Prostate gland (tissue), 2 donors: ENCODE measurements at places on chromosomes 1 and 21. TPM values are rescaled to one million over a fixed set of nuclear protein-coding genes. Genes with fewer than 3 reads are reported as not detected.

Gene SLAMF9
- total RNA-seq: not detected

Gene SPATA45
- total RNA-seq: not detected

Gene GJA5
- total RNA-seq: 2.7 TPM

DNA sequence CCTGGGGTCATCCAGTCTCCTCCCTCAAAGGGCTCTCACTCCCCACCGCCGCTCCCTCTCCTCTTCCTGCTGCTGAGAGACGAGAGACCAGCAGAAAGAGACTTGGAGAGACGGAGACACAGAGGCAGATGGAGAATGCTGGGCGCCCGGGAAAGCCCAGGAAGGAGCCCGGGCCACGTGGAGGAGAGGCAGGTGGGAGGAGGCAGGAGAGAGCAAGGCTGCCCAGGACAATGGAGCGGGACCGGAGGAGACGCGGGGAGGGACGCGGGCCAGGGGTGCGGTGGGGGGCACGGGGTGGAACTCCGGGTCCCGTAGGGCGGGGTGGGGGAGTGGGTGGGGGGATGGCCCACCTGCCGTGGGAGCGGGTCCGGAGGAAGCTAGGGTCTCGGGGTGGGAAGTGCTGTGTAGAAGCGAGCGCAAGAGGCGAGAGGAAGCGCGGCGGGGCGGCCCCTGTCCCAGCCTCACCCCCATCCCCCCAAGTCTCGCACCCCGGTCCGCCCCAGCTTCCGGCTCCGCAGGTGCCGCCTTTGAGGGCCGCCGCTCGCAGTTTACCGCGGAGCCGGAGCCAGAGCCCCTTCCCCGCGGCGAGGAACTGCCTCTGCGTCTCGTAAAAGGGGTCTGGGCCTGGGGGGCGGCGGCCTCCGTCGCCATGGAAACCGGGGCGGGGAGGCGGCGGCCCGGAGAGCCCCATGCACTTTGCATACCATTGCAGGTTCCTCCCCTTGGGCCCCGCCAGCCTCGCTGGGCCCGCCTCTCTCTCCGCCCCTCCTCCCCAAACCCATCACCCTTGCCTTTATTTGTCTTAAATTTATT lies 11.7 kb upstream of the EPHA2 start:
- DNase-seq: no peak

DNA sequence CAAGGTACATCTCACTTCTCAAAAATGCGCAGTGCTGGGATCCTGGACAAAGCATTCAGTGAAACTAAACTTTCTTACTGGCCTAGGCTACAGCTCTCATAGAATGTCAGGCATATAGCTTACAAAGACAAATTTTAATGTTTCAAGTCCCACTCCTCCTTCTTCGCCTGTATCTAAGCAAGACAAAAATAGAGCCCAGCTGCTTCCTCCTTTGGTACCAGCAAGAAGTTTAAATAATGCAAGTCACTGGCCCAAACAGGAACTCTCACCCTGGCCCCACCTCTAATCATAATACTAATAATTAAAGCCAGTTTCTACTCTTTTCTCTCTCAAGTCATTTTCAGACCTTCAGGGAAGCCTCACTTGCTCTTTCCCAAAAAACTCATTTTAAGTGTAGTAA lies 1267.9 kb downstream of the MRPL39 start:
- DNase-seq: no peak

GRCh38 chr1:172627702-172628101 lies 31.2 kb upstream of the FASLG start:
- no peak for DNase-seq

DNA sequence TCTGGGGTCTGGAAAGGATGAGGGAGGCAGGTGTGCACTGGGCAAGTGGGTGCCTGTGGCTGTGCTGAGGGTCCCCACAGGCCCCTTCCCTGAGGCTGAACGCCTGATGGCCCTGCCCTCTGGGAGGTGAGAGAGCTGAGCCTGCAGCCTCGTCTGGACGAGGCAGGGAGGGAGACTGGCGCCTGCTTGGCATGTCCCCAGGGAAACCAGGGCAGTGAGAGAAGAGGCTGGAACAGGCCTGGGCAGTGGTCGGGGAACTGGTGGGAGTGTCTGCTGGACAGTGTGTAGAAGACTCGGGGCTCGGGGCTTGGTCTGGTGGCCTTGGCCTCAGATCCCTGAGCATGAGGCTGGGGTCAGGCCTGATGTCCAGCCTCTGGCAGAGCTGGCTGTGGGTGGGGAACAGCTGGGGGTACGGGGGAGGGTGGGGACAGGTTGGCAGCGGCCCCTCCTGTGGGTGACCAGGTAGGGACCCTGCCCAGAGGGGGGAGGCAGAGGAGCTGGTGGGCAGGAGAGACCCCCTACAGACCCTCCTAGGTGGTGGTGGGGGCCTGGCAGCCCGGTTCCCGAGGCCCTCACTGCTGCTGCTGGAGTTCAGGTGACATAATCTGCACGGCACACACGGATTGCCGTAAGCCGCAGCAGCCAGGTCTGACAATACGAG lies 30.8 kb upstream of the PLCH2 start:
- no peak for DNase-seq

DNA sequence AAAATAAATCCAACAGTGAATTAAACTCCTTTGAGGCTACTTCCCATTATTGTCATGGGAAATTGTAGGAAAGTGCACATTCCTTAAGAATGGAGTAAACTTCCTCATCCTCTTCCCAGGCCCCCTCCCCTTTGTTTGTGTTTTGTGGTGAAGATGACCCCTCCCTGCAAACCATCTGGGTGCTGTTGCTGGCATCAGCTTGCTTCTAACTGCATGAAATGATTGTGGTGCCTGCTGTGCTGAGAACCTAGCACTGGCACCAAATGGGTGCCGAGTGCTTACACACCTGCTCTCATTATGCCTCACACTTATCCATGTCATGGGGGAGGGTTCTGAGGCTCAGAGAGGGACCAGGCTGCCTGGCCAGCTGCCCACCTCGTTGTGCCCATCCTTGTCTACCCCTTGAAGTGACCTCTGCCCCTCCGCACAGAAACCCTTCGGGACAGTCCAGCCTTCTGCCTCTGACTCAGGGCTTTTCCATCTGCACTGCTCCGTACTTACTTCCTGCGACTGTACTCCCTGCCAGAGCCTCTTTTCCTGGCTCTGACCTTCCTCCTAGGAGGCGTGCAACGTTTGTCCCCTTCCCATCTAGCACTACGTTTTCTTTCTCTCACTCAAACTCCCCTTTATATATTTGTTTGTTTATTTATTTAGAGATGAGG lies 30.6 kb downstream of the CAPN2 start:
- no peak for DNase-seq

DNA sequence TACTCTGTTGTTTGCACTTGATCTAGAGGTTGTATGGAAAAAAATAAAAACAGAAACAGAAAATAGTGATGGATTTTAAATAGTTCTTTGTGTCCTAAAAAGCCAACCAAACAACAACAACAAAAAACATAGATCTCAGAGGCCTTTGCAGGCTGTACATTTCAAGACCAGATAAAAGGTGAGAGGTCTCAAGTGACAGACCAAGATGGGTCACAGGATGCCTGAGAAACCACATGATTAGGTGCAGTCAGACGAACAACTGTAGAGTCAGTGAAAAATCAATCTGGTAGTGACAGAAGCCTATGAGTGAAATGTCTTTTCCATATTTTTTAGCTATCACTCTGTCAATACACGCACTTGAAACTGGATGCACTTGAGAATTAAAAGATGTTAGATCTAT lies 193.5 kb upstream of the SAMSN1 start:
- DNase-seq: no peak

DNA sequence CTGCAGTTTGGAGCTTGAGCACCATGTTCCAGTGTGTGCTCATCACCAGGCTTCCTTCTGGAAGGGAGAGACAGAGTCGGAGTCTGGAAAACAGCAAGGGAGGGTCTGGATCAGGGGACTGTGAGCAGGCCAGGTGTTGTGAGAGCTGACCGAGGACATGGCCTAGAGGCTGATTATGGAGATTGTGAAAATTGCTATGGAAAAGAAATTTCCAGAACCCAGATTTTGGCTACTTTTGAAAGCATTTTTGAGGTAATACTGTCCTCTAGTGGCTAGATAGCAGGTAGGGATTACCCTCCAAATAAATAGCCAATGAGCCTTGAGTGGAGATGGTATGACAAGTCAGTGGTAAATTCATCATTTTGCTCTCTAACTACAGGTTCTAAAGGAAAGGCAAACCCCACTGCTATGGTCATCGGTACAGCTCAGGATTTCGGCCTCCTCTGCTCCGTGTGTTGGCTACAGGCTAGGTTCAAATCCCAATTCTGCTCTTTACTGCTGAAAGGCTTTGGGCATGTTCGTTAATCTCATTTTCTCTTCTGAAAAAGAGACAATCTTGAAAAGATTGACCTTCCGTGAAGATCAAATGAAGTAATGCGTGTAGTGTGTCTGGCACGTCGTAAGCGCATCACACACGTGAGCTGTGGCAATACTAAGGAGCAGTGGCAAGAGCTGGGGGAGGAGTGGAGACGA lies 1.0 kb upstream of the HAO2 start:
- DNase-seq: no peak

GRCh38 chr1:231032963-231033362 lies 7.1 kb downstream of the FAM89A start:
- DNase-seq: no peak

- no peak for DNase-seq
Measured at GRCh38 chr1:12019858-12020509, 686 bp downstream of the MIIP start.

DNA sequence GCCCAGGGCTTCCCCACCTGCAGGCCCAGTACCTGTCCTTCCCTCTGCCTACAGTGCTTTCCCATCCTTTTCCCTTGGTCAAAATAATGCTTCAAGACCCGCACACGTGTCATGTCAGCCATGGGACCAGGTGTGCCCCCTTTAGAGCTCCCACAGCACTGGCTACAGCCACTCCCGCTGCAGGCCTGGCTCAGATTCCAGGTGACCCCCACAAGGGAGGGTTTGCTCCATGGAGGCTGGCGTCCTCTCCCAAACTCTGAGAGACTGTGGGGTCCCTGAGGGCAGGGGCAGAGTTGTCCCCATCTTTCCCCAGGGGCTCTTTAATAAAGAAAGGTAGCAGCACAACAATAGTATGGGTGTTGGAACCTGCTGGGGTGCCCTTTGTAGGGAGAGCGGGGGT lies 66.4 kb upstream of the RUNX3 start:
- DNase-seq: no peak
